Endodermal cell (in vitro differentiated cells): ENCODE measurements at places on chromosomes 13 and 19. TPM values are rescaled to one million over a fixed set of nuclear protein-coding genes. Genes with fewer than 3 reads are reported as not detected.
A peak's percentile ranks its signal among the peaks of the same experiment; 100 is the strongest.

Gene SRRM5
- 0.37 TPM in 1 of 2 replicates, not detected in the other for total RNA-seq

Gene LAIR1
- 0.07 TPM in 1 of 3 replicates, not detected in the others for total RNA-seq

Gene KLHL1
- 0.15 to 0.25 TPM (median 0.23 TPM) in 3 replicates for total RNA-seq

Gene AMER2
- total RNA-seq = 0.02 and 0.14 TPM in 2 replicates

Gene TPTE2
- total RNA-seq = not detected in 2 replicates

Gene SYDE1
- total RNA-seq = 8.9 and 10.0 TPM in 2 replicates

Gene LRRC4B
- total RNA-seq = 5.4 to 7.0 TPM (median 6.7 TPM) in 3 replicates

Gene FAM83E
- total RNA-seq = 5.7 and 6.0 TPM in 2 replicates

GRCh38 chr19:941292-942132 lies 15.7 kb downstream of the ARID3A start:
- no peaks in the 10 kb centered on the region for H3K27me3 ChIP-seq
- peaks cover 26% of the 10 kb centered on the region for H3K36me3 ChIP-seq
- H3K27ac ChIP-seq = no peak overlapping the region
- H3K4me3 ChIP-seq = no peak overlapping the region
- H3K4me1 ChIP-seq = no peaks in the 10 kb centered on the region

DNA sequence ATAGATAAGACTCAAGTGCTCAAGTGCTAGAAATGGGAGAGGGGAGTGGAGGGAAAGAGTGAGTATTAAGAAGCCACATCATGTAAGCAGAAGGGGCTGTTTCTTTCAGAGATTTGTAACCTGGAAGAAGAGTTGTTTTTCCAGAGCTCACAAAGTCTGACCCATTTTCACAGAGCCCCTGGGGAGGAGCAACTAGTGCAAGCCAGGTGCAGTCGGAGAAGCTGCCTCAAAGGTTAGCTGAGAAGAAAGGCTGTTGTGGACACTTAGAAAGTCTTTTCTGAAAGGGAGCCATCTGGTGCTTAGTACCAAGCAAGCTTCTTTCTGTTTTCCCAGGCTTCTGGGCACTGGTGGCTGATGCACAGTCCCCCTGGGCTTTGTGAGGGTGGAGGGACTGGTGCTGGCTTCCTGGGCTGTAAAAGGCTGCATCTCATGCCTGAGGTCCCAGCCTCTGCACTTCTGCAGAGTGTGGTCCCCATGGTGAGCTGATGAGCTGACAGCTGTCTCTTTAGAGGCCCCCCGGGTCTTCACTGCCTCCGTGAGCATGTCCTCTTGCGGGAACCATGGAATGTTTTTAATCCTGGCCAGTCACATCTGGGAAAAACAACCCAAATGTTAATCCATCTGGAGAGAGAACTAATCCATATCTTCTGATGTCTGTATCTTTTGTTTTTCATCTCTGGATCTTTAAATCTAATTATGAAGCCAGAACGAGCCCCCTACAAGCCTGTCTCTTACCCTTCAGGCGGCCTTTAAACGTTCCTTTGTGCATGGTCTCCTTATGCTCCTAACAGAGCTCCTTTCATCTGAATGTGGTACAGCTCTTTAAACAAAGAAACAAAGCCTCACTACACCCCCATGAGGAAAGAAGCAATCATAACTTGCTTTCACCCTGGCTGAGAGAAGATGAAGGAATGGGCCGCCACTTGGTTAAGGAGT lies 40.2 kb downstream of the OLFM4 start:
- H3K27me3 ChIP-seq = no peaks in the 10 kb centered on the region
- no peak overlapping the region for H3K4me3 ChIP-seq
- peak; percentile 52 for DNase-seq
- peaks cover 5% of the 10 kb centered on the region for H3K4me1 ChIP-seq
- peak overlapping the region; percentile 90 for H3K27ac ChIP-seq

DNA sequence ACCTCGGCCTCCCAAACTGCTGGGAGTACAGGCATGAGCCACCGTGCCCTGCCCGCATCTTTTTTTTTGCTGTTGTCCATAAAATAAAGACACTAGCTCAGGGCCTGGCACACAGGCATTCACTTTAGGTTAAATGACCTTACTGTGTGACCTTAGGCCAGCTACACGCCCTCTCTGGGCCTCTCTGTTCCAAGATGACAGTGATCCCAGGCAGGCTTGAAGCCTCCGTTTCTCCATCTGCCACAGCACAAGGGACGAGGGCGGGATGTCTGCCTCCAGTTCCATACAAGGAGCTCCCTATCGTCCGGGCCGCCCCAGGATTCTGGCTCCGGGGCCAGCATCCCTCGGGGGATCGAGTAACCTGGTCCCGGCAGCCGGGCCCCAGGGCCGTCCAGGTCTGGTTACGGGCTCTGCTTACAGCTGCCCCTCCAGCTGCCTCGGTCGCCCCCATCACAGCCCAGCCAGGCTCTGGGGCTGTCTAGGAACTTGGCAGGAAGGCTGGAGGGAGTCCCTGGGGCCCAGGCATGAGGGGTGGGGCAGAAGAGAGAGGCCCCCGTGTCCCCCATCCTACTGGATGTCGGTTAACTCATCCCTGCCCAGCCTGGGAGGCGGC lies 11.9 kb upstream of the SEMA6B start:
- H3K27me3 ChIP-seq = no peaks in the 10 kb centered on the region
- H3K4me1 ChIP-seq = peaks cover 6% of the 10 kb centered on the region
- no peak overlapping the region for H3K4me3 ChIP-seq
- H3K27ac ChIP-seq = no peak overlapping the region
- DNase-seq = no peak
- H3K36me3 ChIP-seq = no peaks in the 10 kb centered on the region

DNA sequence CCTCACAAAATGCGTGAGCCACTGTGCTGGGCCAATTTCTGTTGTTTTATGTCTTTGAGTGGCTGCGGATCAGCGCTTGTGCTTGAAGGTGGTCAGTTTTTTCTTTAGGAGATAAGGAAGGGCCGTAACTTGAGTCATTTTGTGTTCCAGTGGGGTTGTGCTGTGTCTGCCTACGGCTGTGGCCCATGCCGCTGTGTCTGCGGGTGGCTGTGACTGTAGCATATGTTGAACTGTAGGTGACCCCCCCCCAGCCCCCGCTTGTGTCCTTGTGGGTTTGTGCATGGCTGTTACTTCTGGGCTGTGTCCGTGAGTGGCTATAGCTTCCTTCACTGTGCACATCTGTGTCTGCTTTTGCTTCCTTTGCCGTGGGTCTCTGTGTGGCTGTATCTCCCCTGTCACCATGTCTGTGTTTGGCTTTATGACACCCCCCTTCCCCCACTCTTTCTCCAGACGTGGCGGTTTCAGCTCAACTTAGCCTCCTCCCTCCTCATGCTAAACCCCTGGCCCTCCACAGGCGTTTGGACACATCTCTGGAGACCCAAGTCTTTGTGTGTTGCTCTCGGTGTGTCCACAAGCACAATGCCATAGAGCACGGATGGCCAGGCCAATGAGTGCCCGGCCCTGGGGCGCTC lies 675 bp downstream of the PPP1R14A start:
- no peak overlapping the region for H3K27ac ChIP-seq
- H3K4me1 ChIP-seq = peaks cover 5% of the 10 kb centered on the region
- no peaks in the 10 kb centered on the region for H3K36me3 ChIP-seq

DNA sequence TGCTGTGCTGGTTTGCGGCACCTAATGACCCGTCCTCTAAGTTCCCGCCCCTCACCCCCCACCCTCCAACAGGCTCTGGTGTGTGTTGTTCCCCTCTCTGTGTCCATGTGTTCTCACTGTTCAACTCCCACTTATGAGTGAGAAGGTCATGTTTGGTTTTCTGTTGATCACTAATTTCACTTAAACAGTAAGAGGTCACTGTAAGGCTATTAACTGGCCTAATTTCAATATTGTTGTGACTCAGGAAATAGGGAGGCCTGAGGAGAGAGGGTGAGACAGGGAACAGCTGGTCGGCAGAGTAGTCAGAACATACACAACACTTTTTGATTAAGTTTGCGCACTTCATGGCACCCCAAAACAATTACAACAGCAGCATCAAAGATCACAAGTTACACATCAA lies 15.6 kb downstream of the TUBGCP3 start:
- H3K4me3 ChIP-seq = no peak overlapping the region
- no peaks in the 10 kb centered on the region for H3K4me1 ChIP-seq
- DNase-seq = no peak
- no peak overlapping the region for H3K27ac ChIP-seq

DNA sequence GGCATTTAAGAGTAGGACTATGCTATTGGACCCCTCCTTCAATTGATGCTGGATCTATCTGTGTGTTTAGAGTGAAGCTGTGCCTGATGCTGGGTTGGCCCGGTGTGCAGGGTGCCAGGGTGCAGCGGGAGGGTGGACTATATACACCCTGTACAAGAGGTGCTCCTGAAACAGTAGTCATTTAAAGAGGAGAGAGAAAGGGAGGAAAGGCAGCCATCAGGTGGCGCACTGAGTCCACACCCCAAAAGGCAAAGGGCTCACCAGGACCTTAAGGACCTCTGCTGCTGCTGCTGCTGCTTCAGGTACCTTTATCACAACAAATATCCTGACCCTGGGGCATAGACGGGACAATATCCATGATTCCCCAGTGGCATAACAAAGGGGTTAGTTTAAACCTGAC lies 39.4 kb downstream of the ZNF136 start:
- H3K36me3 ChIP-seq = peaks cover 5% of the 10 kb centered on the region
- no peak overlapping the region for H3K4me3 ChIP-seq
- no peaks in the 10 kb centered on the region for H3K4me1 ChIP-seq
- H3K27me3 ChIP-seq = no peaks in the 10 kb centered on the region
- H3K27ac ChIP-seq = no peak overlapping the region

- no peaks in the 10 kb centered on the region for H3K4me1 ChIP-seq
- no peak overlapping the region for H3K4me3 ChIP-seq
- no peak for DNase-seq
- H3K27ac ChIP-seq = no peak overlapping the region
Measured at GRCh38 chr13:105847527-105848291, 687.8 kb downstream of the EFNB2 start.

- H3K36me3 ChIP-seq = no peaks in the 10 kb centered on the region
- no peaks in the 10 kb centered on the region for H3K27me3 ChIP-seq
- H3K4me3 ChIP-seq = no peak overlapping the region
- peak; percentile 58 for DNase-seq
- no peak overlapping the region for H3K27ac ChIP-seq
Measured at GRCh38 chr13:79861731-79862130, 380.8 kb downstream of the NDFIP2 start.

GRCh38 chr19:12649941-12650340 lies 16.6 kb downstream of the MAN2B1 start:
- no peak overlapping the region for H3K4me3 ChIP-seq
- DNase-seq = no peak
- H3K36me3 ChIP-seq = no peaks in the 10 kb centered on the region
- H3K4me1 ChIP-seq = no peaks in the 10 kb centered on the region
- H3K27ac ChIP-seq = no peak overlapping the region
